ENCODE measurements at places on chromosomes 1 and 21.

DNA sequence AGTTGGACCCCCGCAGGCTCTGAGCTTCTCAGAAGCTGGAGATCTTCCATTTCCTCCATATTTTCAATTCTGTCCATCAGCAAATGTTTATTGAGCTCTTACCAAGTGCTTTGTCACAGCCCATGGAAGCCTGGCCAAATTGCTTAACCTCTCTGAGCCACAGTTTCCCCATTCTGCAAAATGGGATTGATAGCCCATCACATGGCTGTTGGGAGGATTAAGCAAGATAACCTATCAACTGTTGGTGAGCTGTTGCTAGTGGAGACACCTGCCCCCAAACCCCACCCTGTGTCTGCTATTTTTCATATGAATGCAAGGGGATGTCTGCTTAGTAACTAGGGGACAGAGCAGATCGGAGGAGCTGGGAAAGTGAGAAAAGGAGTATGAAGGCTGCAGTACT is 38.3 kb downstream of the CD34 start:
- DNase-seq: no peak

GRCh38 chr1:215321802-215322201 is 239.3 kb downstream of the KCNK2 start:
- DNase-seq: no peak

- peak; percentile 62 for DNase-seq
Measured at GRCh38 chr1:47031059-47031458, 7.6 kb downstream of the CYP4X1 start.

DNA sequence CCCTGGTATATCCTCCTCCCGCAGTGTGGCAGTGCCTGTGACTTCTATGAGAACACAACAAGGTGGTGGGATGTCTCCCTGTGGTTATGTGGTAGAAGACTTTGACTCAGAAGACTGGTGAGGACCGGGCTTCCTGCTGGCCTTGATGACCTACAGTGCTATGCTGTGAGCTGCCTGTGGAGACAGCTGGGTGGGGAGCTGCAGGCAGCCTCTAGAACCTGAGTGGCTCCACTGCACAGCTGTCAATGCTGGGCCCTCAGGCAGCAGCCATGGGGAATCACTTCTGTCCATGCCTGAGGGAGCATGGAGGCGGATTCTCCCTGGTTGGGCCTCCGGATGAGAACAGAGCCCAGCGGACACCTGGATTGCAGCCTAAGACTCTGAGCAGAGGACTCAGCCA is 14.9 kb downstream of the SLC1A7 start:
- DNase-seq: no peak

DNA sequence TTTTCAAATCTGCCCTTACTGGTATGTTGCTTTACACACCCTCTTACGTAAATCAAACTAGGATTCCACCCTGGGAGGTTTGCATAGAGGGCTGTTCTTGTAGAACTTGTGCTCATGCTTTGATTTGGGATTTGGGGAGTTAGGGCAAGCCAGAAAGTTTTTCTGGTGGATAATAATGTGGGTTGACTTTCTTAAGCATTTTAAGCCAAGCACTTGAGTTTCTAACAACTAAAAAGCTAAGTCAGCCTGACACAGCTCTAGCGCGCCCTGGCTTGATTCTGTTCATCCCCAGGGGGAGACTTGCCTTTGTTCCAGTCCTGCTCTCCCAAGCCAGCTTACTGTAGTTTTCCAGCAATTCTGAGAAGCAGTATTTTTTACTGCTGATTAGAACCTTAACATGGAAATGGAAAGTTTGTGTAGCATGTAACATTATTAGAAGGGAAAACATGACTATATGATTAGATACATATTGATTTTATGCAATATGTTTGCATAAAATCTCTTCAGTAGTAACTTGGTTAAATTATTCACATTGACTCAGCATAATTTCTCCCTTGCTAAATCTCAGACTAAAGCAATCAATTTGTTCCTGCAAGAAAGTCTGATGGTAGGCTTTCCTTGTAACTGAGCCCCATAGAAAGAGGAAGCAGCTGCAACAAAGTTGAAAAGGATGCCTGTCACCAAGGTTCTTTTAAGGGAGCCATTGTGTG is 11.0 kb upstream of the PGD start:
- DNase-seq: peak; percentile 24

GRCh38 chr1:182084487-182085316 is 23.2 kb upstream of the ZNF648 start:
- DNase-seq: peak; percentile 90

Data from body of pancreas (tissue), 4 donors.